ENCODE measurements at places on chromosomes 3 and 15.

DNA sequence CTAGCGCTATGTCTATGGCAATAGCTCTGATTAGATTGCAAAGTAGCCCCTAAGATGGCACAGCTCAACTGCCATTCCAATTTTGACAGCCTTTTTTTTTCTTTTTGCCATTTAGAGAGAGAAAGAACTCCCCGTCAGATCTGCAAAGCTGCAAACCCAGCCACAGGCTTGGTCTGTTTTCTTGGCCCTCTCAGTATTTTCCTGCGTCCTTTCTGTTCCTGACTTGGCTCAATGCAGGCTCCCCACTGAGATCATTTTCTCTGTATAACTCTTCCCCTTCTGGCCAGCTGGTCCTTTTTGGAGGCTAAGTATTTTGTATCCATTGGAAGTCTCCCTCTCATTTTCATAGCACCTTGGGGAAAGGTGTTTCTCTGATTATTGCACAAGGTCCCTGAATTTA, 386.7 kb downstream of the UNC13C start:
- no peak for DNase-seq

DNA sequence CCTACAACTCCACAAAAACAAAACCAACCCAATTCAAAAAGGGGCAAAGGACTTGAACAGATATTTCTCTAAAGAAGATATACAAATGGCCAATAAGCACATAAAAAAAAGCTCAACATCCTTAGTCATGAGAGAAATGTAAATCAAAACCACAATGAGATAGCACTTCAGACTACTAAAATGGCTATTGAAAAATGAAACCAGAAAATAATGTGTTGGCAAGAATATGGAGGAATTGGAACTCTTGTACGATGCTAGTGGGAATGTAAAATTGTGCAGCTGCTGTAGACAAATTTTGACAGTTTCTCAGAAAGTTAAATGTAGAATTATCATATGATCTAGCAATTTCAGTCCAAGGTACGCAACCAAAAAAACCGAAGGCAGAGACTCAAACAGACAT, 29.0 kb downstream of the KY start:
- DNase-seq: no peak

GRCh38 chr3:138371070-138371965, 22.9 kb downstream of the MRAS start:
- no peak for DNase-seq

- DNase-seq: no peak
Measured at GRCh38 chr15:66170042-66170441, 83.5 kb downstream of the MEGF11 start.

- DNase-seq: no peak
Measured at GRCh38 chr3:13518516-13518953, 30.4 kb upstream of the FBLN2 start.

GRCh38 chr15:51758645-51759044, 7.2 kb downstream of the TMOD2 start:
- peak; percentile 28 for DNase-seq

GRCh38 chr15:49645941-49646340, 25.1 kb downstream of the DTWD1 start:
- DNase-seq: no peak

DNA sequence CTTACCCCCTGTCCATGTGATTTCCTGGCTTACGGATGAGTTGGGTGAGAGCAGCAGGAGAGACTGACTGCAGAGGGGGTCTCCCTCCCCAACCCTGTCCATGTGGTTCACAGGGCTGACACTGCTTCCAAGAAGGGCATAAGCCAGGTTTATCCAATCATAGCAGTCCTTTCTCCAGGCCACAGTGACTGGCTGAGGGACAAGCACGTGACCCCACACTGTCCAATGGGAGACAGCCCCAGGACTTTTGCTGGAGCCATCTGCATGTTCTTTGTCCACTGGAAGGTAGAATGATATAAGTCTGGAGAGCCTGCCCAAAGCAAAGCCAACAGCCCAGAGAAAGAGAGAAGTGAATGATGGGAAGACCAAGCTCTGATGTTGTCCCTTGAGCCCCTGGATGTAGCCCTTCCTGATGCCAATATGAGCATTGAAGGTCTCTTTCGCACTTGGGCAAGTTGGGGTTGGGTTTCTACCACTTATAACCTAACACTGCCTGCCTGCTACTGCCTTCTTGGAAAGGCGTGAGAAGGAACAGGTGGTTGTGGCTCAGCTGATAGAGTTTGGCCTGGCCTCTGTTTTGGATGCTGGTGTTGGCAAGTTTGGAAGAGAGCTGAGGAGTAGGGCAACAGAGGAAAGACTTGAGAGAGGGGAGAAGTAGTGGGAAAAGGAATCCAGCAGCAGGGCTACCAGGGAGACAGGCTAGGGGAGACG, 41.3 kb upstream of the GRIP2 start:
- DNase-seq: peak; percentile 63

DNA sequence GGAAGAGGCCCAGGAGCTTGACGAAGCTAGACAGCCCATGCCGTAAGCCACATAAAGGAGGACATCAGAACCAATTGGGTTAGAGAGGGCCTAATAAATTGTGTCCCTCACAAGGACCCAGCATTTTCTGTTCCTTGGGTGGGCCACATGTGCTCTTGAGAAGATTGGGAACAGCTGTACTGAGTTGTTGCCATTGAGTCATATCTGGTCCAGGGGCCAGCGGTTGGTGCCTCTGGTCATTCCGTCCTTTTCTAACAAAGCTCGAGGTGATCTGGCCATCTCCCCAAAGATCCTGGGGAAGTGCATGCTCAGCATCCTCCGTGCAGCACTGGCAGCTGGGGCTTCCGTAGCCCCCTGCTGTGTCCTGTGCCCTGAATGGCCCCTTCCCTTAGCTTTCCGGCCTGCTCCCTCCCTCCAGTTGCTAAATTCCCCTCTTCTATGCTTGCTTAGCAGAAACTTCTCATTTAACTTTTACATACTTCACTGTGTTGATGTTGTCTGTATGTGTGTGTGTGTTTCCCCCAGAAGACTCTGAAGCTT, 73.0 kb downstream of the EEFSEC start:
- no peak for DNase-seq

DNA sequence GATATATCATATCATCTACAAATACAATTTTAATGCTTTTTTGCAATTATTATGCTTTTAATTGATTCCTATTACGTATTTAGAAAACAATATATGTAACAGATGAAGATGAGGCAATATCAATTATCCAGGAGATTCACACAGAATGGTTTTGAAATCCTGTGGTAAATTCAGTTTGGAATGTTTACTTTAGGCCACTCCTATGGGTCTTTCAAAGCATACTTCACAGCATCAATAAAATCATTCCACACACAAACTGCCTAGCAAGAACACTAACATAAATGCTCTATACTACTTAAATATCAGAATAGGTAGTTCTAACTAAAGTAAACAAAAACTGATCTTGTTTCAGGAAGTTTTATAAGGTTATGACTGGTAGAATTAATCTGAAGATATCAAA, 90.5 kb downstream of the FAM227B start:
- DNase-seq: no peak

GRCh38 chr15:71599418-71600151, 210.8 kb upstream of the NR2E3 start:
- no peak for DNase-seq

DNA sequence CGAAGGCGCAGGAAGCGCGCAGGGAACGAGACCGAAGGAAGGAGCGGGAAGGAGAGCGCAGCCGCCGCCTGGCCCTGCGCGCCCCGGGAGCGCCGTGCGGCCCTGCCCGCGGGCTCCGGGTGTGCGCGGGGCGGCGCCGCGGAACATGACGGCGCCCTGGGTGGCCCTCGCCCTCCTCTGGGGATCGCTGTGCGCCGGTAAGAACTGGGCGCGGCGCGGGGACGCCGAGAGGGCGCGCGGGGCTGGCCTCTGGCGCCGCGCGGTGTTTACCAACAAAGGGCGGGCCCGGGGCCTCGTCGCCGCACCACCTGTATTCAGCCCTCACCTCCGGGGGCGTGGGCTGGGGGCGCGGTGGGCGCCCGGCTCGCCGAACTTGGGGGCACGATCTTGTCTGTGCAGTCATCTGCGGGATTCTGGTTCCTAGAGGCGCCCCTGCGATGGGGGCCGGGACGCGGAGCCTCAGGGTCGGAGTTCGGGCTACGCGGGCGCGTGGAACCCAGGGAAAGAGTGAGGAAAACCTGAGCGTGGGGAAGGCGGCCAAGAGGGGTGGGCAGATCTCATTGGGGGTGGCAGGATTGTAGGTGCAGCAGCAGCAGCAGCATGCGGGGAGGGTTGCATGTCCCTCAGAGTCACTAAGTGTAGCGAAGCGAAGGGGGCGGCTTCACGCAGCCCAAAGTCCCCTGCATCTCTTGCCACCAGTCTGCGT, 641 bp downstream of the ACVR2B start:
- peak; percentile 81 for DNase-seq

DNA sequence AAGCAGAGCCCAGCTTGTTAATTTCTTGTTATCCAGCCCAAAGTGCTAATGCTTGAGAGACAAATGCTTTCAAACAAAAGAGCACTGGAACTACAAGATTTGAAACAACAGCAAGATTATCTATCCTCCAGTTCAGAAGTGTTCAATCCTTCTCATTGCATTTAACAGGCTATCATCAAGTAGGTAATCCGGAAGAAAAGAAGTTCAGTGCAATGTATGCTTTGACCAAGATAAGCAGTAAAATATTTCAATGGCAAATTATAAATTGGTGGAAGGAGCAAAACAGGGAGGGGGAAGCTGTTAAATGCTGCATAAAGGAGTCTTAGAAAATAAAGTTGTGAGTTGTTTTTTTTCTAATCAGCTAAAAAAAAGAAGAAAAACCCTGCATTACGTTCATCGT, 8.8 kb downstream of the LRIG1 start:
- no peak for DNase-seq

DNA sequence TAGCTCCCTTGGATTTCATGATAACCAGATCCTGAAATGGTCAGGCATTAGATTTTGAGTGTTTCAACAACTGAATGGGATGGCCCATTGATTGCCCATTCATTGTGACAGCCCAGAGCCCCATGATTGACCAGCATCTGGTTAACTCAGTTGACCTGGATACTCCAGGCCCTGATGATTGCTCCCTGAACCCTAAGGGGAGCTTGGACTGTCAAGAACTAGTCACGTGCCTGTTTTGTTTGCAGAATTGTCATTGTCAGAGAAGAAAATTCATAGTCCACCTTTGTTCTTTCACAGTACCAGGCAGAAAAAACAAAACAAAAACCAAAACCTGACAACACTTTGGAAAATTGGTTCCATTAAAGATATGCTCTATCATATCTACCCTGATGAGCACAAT, 241.3 kb upstream of the ONECUT1 start:
- no peak for DNase-seq

DNA sequence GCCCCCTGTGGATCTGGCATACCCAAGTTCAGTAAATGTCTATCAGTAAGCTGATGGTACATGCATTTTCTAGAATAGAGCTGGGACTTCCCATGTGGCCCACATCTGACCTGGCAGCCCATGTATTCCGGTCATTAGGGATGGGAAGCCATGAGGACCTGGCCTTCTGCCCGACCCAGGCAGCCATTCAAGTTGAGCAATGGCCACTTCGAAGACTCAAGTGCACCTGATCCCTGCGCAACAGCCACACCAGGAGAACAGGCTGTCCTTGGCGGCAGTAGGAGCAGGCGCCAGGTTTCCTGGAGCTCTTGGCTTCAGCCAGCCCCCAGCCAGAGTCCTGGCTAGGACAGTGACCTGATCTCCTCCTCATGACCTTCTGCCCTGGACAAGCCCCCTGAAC, 14.6 kb downstream of the HEMK1 start:
- no peak for DNase-seq

- no peak for DNase-seq
Measured at GRCh38 chr3:184785890-184786279, 26.1 kb upstream of the VPS8 start.

- DNase-seq: peak; percentile 21
Measured at GRCh38 chr15:50857763-50858162, 50.7 kb upstream of the AP4E1 start.

DNA sequence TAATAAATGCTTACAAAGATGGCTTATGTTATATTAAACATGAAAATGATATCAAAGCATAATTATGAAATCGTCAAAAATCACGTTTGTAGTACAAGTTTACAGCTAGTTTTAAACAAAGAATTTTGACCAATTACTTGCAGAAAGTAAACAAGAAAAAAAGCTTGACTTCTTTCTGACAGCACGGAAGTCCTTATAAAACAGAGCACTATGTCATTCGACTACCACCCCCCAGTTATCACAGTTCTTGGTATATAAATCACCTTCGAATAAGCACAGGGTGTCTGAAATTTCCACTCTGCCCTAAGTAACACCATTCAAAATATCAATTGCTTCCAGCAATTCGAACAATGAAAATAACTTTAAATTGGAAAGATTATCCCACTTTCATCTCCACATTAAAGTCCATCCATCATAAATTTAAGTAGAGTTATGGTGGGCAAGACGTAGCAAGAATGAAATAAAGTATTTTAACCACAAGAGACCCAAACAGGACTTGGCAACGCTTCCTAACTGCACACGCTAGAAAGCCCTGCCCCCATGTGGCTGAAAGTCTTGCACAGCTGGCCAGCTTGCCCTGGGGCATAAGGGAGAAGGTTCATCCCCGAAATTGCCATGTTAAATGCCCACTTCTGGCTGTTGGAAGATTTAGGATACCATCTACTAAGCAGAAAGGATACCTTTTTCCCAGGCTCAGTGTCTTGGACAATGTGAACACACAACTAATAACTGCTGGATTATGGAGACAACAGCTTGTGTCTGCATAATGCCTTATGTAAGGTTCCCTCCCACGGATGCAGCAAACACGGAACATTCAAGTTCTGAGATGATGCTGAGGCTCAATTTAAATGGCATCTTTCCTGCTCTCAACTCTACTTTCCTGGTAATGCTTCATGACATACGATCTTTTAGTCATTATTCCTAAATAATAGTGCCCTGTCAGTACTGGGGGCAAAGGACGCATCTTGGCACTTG, 116.4 kb upstream of the TJP1 start:
- no peak for DNase-seq

GRCh38 chr15:57502116-57502515, 89.6 kb upstream of the MYZAP start:
- no peak for DNase-seq

DNA sequence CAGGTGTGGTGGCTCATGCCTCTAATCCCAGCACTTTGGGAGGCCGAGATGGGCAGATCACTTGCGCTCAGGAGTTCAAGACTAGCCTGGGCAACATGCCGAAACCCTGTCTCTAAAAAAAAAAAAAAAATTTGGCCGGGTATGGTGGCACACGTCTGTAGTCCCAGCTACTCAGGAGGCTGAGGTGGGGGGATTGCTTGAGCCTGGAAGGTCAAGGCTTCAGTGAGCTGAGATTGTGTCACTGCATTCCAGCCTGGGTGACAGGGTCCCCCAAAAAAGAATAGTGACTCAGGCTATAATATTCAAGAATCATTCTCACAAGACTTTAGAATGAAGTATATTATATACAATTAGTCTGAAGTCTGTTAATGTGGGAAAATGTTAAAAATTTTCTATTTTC, 70.5 kb upstream of the PLXND1 start:
- no peak for DNase-seq

- DNase-seq: no peak
Measured at GRCh38 chr3:16033889-16034687, 140.4 kb upstream of the GALNT15 start.
